ENCODE measurements at places on chromosomes 3 and 15.

GRCh38 chr3:125032683-125033082 lies 23.1 kb downstream of the HEG1 start:
- no peak for DNase-seq

- no peak for DNase-seq
Observed at GRCh38 chr3:78812166-78812565, 955.6 kb downstream of the ROBO1 start.

DNA sequence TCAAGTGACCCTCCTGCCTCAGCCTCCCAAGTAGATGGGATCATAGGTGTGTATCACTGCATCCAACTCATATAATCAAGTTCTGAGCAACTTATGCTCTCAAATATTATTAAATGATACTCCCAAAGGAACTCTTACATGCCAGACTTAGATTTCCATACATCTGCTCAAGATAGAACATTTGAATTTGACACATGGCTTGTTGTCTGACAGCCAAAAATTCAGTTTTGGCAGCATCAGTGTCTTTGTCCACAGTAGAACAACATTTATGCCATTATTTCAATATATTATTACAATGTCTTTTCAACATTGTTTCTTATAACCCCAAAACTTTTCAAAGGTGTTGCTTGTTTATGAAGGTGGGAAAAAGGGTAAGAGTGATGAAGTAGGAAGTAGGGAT lies 116.2 kb downstream of the SUCNR1 start:
- no peak for DNase-seq

GRCh38 chr3:16369276-16369675 lies 104.3 kb downstream of the OXNAD1 start:
- no peak for DNase-seq

DNA sequence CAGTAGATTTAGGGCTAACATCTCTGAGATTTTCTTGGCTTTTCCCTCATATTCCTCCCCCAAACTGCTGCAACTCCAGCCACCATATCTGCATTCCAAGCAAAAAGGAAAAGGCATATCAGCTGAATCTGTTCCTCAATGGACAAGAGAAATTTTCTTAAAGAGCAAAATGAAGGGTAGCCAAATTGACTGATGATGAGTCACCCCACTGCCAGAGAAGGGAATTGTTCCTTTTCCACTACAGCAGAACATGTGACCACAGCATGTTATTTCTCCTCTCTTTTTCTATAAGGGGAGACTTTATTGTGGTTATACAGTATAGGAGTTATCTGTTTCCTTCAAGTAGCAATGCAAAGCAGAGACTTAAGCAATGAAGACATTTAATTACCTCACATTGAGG lies 172.5 kb downstream of the MTHFS start:
- DNase-seq, result no peak
